T-cell (primary cell): ENCODE measurements at places on chromosomes 6 and 20. TPM values are rescaled to one million over a fixed set of nuclear protein-coding genes. Genes with fewer than 3 reads are reported as not detected.

DNA sequence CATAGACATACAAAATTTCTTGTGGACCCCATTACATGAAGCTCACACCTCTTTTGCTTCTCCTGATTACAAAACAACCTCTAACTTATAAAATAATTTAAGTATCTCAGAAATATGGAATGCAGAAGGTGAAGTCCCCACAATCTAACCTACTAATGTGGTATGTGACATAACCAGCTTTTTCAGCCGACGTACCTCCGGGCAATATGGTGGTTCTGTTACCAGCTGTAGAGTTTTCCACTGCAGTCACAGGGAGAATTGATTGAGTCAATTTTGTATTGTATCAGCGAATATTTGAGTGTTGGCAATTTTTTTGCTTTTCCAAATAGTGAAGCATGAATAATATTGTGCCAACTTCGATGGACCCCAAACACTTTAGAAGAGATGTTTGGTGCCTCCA lies 15.7 kb upstream of the SPO11 start:
- no peak overlapping the region for H3K27ac ChIP-seq

The UBE2C gene
- 1.7 TPM for total RNA-seq

DNA sequence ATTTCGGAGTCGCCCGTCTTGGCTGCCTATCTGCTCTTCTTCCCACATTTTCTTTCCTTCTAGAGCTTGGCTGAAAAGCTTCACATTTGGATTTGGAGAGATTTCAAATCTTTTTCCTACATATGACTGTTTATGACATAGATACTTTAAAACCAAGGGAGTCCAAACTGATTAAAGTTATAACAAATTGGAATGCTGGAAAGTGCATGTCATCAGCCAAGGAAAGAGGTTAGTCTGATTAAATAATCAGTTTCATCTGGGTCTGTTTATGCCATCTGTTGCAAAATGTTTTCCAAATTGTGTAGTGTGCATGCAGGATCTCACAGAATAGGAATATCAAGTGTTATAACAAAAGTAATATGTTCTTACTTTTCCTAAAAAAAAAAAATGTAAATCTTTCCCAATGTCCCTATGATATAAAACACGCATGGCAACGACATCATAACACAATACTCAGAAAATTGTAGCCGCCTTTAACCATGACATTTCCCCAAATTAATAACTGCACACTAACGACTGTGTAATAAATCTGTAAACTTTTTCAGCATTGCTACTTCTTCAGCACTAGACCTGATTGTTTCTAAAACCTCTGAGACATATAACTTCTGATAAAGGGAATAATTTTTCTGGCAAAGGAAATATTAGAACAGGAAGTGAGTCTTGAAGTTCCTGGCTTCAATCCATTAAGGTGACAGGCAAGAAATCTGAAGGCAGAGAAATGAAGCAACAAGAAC lies 230.2 kb upstream of the FOXQ1 start:
- H3K27ac ChIP-seq: no peak overlapping the region
- no peak for DNase-seq
- no peaks in the 10 kb centered on the region for H3K36me3 ChIP-seq
- H3K4me1 ChIP-seq: no peaks in the 10 kb centered on the region
- no peak overlapping the region for H3K4me3 ChIP-seq

The FLRT3 gene
- total RNA-seq: 0.07 TPM
